ENCODE measurements at places on chromosomes 6 and 20.

DNA sequence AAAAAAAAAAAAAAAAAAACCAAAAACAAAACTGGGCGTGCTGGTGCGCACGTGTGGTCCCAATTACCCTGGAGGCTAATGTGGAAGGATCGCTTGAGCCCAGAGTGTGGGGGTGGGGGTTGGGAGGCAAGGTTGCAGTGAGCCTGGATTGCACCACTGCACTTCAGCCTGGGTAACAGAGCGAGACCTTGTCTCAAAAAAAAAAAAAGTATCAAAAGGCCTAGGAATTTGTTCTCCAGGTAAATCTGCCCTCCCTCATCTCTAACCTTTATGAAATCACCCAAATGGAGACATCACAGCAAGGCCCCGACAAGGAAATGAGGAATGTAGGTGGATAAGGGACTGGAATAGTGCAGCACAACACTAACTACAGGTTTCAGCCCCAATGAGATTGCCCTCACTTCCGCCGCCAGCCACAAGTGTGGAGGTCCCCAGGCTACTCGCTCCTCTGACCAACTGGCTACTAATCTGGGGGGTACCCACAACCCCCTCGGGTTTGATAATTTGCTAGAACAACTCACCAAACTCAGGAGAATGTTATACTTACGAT is 36.8 kb upstream of the DDR1 start:
- no peak for DNase-seq

GRCh38 chr6:92271091-92271490 is 1148.3 kb downstream of the EPHA7 start:
- no peak for DNase-seq

DNA sequence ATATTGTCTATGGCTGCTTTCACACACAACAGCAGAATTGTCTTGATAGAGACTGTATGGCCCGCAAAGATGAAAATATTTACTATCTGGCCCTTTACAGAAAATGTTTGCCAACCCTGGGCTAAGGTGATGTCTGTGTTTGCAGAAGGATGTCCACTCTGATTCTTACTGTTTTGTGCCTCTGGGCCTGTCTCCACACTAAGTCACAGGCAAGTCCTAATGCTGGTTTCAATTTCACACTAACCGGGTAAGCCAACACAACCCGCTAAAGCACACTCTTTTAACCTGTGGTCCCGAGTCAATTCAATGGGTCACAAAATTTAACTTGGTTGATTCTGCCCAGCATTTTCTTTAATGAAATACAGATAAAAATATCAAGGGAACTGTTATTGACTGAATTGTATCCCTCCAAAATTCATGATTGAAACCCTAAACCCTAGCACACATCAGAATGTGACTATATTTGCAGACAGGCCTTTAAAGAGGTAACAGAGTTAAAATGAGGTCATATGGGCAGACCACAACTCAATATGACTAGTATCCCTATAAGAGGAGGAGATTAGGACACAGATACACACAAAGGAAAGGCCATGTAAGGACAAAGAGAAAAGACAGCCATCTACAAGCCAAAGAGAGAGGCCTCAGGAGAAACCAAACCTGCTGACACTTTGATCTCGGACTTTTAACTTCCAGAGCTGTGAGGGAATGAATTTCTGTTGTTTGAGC is 78.4 kb downstream of the FYN start:
- DNase-seq = no peak

DNA sequence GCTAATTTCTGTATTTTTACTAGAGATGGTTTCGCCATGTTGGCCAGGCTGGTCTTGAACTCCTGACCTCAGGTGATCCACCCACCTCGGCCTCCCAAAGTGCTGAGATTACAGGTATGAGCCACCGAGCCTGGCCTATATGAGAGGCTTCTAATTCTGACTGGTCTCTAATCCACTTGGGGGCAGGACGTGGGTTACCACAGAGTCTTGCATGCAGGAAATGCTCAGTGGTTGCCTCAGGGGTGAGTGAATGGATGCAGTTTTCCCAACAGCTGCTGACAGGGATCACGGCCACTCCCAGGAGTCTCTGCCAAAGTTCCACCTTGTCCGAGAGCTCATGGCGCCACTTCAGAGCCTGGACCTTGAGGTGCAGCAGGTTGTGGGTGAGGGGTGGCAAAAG is 6.4 kb upstream of the FANCE start:
- DNase-seq = no peak

- no peak for DNase-seq
These were observed 47.9 kb upstream of the FYN start for GRCh38 chr6:111921103-111921502.

- no peak for DNase-seq
These were observed 19.5 kb upstream of the IER3 start for GRCh38 chr6:30763618-30764489.

GRCh38 chr6:115708850-115709249 is 351.8 kb downstream of the FRK start:
- no peak for DNase-seq

DNA sequence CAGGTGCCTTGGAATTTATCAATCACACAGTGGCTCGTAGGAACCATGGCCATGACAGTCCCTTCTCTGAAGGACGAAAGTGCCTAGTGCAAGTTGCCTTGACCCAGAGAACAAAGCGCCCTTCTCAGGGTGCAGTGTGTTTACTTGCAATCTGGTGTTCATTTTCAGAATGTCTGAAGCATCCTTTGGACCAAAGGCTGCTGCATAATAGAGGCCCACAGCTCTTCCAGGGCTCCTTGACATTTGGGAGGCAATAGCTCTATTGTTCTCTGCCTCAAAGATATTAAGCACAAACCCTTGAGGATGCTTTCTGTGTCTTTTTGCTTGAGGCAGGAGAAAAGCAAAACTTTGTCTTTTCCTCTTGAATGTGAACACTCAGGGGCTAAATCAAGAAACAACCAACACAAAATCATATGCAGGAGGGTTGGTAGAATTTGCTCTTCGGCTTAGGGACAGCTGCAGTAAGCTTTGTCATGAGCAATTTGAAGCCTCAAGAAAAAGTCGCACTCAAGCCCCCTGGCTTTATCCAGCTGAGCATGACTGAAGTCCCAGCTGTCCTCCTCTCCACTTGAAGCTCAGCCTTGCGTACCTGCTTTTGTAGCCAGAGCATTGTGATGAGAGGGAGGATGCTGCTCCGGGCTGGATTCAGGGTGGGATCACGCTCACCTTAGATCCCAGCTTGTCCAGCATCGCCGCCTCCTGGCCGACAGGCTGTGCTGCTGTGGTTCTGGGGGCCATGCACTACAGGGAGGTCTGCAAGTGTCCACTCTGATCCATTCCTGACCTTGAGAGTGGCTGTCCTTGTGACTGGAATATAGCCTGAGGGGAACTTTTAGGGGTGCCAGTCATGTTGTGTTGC is 495.4 kb downstream of the CDH26 start:
- no peak for DNase-seq

DNA sequence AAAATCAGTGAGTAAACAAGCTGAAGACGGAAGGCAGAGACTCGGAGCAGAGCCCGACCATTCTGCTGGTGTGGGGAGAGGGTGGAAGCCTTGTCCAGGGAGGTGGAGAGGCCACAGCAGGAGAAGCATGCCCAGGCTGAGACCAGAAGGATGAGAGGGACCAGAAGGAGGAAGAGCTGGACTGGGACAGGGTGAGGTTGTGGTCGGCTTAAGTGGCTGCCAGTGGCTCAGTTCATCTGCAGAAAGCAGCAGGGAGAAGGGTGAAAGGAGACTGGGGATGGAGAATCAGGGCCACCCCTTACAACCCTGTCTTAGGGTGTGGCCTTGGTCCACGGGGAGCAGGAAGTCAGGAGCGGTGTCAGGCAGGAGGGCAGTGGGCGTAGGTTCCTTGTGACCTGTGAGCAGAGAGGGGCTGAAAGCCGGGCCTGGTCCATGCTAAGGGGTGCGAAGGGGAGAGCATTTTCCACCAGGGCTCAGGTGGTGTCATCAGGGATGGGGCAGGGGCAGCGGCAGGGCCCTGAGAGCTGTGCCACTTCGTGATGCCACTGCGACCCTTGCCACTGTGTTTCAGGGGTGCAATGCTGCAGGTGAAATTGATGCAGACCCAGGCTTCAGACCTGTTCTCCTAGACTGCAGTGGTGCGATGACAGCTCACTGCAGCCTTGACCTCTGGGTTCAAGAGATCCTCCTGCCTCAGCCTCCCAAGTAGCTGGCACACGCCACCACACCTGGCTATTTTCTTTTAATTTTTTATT is 81.1 kb downstream of the TTLL2 start:
- DNase-seq = no peak

DNA sequence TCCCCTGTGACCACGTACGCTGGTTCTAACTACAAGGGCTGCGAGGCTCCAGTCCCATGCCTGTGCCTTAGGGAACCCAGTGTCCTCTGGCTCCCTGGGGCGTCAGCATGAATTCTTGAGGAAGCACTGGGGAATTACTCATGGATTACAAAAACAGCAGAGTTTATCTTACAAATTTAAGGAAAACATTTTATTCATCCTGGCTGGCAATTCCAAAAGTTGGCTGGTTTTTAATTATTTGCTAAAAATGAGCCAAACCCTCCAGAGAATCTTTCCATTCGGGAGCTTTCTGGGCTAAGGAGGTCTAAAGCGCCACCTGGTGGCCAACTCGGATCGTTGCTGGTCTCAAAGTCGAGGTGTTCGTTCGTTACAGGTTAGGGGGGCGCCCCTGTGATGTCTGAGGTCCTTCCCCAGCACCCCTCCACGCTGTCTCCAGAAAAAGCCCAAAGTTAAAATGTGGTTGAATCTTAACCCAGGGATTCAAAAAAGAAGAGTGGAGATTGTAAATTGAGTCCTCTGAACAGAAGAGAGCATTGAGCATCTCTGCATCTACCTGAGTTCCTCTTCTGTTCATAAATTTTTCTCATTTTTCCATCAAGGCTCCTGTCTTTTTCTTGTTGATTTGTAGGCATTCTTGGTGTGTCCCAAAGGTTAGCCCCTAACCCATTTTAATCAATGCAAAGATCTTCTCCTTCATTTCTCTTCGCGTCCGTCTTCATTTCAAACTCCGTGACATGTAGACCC is 99.4 kb downstream of the BFSP1 start:
- no peak for DNase-seq

DNA sequence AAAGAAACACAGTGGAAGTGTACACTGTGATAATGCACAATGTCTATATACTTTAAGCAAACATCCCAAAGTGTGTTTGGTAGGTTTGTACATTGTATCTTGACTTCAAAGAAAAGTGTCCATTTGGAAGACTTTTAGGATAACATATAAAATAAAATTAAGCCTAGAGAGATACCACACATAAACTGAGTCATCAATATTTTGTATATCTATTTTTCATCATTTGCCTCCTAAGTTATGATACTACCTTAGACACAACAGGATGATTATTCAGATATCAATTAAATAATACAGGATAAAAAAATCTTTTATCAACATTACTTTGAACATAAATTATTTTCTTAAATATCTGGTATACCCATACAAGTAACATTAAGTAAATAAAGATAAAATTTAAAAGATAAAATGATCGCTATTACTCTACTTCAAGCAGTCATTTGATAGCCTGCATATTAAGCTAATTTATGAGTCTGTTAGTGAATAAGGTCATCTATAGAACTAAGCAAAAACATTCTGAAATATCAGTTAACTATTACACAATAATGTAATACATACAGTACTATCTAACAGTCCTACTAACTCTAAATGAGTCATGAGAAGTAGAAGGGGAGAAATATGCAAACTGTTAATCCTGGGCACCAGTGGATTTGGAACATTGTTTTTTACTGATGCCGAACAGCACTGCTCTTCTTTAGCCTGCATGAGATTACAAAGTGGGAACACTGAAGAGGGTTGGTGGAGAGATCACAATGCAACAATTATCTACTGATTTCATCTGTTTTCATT is 158.4 kb upstream of the SIM1 start:
- no peak for DNase-seq

DNA sequence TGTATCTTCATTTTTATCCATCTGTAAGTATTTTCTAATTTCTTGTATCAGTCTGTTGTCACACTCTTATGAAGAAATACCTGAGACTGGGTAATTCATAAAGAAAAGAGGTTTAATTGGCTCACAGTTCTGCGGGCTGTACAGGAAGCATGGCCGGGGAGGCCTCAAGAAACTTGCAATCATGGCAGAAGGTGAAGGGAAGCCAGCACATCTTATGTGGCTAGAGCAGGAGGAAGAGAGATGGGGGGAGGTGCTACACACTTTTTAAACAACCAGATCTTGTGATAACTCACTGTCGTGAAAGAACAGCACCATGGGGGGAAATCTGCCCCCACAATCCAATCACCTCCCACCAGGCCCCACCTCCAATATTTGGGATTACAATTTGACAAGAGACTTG is 10.9 kb upstream of the BCKDHB start:
- DNase-seq = no peak

DNA sequence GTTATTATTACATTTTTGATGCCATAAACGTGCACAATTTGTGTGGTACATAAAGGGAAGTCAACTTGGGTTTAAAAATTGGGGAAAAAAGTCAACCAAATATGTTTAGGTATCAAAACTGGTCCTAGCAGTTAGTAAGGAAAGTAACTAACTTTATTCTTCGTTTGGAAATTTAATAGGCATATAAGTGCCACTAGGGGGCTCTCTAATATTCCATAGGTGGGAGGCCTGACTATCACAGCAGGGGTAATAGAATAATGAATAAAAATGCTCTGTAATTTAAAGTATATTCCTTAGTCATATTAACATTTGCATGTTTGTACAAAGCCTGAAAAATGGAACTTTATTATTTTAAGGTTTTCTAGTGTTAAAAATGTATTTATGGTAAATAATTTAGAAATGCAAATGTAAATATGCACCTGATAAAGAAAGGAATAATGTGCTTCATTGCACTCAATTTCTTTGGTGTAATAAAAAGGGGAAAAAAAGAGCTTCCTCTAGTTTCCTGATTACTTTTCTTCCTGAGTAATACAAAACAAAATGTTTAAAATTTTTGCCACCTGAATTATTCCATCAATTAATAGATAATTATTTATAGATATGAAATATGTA is 125.7 kb upstream of the HDAC2 start:
- DNase-seq = no peak

GRCh38 chr6:44349904-44350649 is 7.6 kb downstream of the SPATS1 start:
- DNase-seq = no peak

DNA sequence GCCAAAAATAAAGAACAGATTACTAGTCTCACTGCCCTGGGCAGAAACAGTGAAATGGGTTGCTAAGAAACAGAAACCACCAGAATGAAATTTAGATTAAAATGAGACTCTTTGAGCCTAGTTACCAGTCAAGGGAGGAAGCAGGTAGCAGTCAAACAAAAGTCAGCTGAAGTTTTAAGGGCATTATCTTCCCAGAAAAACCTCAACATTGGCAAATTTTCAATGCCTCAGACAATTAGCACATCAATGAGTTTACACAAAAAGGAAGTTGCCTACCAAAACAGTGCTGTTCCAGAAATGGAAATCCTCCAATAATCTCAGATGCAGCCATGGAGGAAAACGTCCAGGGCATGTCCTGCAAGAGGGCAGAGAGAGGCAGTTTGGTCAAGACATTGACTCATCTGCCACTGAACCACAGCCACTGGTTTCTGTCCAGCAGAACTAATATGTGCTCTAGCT is 399.7 kb upstream of the ADGRB3 start:
- DNase-seq = no peak

- DNase-seq = no peak
These were observed 5.5 kb downstream of the ELMO2 start for GRCh38 chr20:46400828-46401477.
